ENCODE measurements at places on chromosomes 1 and 21. TPM values are rescaled to one million over a fixed set of nuclear protein-coding genes. Genes with fewer than 3 reads are reported as not detected.

The ABCA4 gene
- 0.08 TPM for total RNA-seq

The C1orf185 gene
- total RNA-seq: not detected

The ERICH3 gene
- total RNA-seq: not detected

The EPHA10 gene
- total RNA-seq: 0.68 TPM

Data from esophagus mucosa (tissue), 1 donor.